ENCODE measurements at places on chromosomes 12 and 14.

DNA sequence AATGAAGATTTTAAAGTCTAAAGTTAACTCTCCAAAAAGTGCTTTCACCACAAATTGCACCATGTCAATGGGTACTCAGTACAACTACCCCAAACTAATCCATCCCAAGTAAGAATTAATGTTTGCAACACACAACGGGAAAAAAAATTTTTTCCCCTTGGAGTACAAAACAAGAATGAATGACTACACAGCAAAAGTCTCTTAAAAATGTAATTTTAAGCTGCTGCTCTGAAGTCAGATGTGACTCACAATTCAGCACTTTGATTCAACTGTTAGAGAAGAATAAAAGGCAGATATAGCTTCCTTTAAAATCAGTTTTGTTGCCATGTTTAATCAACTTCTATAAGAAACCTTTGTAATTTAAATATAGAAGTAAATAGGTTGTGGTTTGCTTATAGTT lies 42.5 kb upstream of the VPS33A start:
- DNase-seq = no peak

GRCh38 chr12:126159139-126159538 lies 1093.9 kb downstream of the AACS start:
- no peak for DNase-seq

DNA sequence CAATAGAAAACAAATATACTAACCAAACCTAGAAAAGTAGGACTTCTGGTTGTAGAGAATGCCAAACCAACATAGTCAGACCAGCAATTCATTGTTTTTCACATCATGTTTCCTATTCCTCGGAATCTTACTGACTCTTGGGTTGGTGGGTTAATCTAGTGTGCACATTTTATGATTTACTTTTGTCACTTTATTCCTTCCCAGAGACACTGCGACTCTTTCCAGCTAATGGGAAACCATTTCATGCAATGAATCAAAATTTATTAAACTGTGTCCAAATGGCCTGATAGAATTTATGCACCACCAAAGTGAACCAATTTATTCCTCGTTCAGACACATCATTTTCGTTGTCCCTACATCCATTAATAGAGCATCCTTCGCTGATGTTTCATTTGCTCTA lies 464.9 kb downstream of the RPS29 start:
- DNase-seq = no peak

GRCh38 chr14:20388159-20388558 lies 25.1 kb downstream of the TEP1 start:
- DNase-seq = no peak

Data from common myeloid progenitor, CD34-positive (primary cell).